ENCODE measurements at places on chromosomes 7 and 10. TPM values are rescaled to one million over a fixed set of nuclear protein-coding genes. Genes with fewer than 3 reads are reported as not detected.
A peak's percentile ranks its signal among the peaks of the same experiment; 100 is the strongest.

DNA sequence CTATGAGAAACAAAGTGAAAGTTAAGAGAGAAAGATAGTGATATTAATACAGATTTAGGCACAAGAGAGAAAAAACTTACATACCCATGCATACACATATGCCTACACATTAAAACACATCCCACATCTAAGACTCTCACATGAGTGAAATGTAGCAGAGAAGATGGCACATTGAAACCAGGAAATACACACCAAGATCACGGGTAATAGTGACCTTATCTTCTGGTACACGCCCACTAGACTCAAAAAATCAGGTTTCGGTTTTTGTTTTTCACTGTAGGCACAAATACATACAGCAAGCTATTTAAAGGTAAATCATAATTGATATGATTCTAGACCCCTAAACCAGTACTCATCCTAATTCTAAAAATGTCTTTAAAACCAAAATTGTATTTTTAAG, 225.2 kb upstream of the TAC1 start:
- no peak for DNase-seq

DNA sequence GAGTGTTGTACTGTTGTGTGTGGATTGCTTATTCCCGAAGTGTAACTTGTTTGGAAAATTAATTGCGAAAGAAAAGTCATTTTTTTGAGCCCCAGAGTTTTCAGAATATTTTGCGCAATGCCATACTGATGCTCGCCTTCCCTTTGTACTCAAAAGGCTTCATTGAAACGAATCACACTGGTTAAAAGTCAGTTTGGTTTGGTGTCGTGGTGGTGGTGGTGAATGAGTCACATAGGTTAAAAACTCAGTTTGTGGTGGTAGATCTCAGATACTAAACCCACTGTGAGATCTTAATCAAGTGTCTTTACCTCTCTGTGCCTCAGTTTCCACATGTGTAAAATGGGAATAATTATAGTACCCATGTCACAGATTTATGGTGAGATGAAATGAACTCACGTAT, 61.1 kb upstream of the IL6 start:
- DNase-seq = peak; percentile 49

GRCh38 chr10:129272176-129272575, 194.9 kb upstream of the MGMT start:
- DNase-seq = no peak

- DNase-seq = no peak
Observed at GRCh38 chr10:16717622-16718395, 99.4 kb downstream of the RSU1 start.

DNA sequence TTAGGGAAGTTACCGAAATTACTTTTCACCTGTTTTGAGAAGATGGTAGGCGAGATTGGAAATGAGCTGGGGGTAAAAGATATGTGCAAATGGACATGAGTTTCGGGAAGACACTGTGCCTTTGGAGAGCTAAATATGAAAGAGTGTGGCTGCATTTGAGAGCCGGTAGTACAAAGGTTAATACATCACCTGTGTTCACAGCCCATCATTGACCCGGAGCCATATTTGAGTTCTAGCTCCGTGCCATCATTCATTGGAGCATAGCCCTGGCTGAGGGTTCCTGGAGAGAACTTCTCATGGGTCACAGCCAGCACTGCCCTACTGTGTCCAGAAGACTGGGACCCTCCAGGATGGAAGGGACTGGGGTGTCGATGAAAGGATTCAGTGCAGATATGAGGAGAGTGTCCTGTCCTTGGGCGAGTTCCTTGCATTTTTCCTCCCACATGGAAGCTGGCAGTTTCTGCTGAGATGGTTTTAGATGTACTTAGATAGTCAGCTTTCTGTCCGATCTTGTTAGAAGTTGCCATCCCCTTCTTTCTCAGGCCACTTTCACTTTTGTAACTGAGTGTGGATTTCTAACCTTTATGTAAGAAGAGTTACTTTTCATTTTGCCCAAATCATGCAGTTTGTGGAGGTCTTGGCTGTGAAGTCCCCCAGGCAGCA, 138.8 kb downstream of the JCAD start:
- DNase-seq = no peak

GRCh38 chr7:28840592-28840995, 117.5 kb downstream of the TRIL start:
- DNase-seq = peak; percentile 18

- DNase-seq = peak; percentile 56
Observed at GRCh38 chr7:43193893-43194292, 81.4 kb downstream of the HECW1 start.

- DNase-seq = peak; percentile 23
Observed at GRCh38 chr7:5693529-5693928, 87.9 kb downstream of the RNF216 start.

- peak; percentile 45 for DNase-seq
Observed at GRCh38 chr7:128035712-128036111, 4.5 kb upstream of the LRRC4 start.

DNA sequence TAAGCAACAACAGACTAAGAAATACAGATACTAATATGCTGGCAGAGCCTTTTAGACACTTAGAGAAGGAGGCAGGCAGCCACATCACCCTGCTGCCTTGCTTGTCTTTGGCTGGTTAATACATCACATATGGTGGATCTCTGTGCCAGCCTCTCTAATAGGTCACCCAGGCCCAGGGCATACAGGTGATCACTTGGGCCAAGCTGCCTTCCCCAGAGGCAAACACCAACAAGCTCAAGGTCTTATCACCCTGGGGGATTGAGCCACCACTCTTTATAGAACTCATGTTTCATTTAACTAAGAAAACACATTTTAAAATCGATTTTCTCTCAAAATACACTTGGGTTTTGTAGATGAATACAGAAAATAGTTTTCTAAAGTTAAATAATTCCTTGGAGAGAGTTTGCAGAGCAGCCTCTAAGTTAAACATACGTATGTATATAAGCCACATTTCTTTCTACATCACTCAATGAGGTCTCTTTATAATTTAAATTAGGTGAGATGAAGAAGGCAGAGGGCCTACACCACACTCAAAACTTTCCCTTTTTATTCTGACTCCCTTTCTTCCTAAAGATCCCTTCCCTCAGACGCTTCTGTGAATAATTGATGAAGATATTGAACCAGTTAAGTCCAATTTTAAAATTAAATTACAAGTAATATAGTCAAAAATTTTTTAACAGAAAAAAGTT, 556.8 kb upstream of the GHITM start:
- no peak for DNase-seq

DNA sequence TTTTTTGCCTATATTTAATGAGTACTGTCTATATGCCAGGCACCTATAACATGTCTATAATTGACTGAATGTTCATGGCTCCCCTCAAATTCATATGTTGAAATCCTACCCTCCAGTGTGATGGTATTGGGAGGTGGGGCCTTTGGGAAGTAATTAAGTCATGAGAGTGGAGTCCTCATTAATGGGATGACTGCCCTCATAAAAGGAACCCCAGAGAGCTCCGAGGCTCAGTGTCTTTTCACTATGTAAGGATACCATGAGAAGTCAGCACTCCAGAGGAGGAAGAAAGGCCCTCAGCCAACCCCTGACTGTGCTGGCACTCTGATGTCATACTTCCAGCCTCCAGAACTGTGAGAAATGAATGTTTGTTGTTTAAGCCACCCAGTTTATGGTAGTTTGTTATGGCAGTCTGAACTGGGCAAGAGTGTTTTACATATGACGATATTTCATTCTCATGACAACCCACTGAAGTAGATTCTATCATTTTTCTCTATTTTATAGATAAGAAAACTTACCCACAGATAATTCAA, 61.1 kb upstream of the PCGF5 start:
- no peak for DNase-seq

DNA sequence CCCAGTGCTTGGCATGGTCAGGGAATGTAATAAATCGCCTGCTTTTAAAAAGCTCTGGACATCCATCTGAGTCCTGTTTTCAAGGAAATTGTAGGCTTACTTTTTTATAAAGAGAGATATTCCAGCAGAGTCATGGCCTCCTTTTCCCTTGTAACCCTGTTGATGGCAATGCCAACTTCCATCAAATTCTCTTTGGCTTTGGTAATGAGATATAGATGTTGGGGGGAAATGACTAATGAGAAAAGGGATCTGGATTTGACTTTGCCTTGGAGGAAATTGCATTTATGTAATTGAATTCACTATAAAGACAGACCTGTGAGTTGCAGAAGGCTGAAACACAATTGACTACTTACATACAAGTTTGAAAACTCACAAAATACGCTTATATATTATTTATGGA, 347.5 kb downstream of the GPR158 start:
- DNase-seq = no peak

DNA sequence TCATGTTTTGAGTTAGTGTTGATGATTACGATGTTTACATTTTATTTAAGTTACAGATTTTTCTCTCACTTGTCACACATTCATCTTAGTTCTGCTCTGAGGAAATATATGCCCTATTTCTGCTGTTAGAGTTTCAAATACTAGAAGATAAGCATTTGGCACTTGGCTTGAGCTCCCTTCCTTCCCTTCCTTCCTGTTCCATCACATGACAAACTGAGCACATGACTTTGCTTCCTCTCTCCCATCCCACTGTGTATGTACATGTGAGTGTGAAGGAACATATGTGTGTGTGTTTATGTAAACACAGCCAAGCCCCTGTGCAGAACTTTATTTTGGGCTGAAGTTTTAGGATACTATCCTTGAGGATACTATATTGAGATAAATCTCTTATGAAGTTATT, 795.9 kb upstream of the IGFBP3 start:
- DNase-seq = no peak

DNA sequence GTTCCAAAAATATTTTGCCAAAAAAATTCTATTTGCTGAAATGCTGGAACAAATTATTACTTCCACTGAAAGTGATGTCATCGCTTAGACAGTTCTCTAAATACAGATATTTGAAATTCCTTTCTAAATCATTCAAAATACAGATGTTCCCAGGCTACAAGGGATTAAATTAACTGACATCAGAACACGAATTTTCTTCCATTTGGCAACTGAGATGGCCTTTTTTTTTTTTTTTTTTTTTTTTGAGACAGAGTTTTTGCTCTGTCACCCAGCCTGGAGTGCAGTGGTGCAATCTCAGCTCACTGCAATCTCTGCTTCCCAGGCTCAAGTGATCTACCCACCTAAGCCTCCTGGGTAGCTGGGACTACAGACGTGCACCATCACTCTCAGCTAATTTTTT, 57.0 kb downstream of the P4HA1 start:
- peak; percentile 41 for DNase-seq

GRCh38 chr7:134254311-134254710, 62.4 kb downstream of the SLC35B4 start:
- peak; percentile 44 for DNase-seq

GRCh38 chr10:106991091-106991490, 173.4 kb downstream of the SORCS1 start:
- DNase-seq = no peak

DNA sequence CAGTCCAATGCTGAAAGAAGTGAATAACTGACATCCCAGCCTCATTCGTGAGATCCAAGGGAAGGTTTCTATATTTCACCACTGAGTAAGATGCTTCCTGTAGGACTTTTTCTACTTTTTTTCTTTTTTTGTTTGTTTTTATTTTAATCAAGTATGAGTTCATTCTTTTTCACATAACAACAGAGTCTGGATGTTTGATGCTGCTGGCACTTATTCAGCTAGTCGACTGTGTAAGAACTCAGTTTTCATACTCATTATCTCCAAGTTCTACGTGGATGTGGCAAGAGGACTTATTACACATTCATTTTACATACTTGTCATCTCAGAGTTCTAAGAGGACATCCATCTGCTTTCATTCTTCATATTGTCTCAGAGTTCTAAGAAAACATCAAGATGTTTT, 86.9 kb downstream of the CPXM2 start:
- DNase-seq = no peak

C7orf33 gene
- total RNA-seq = not detected

GRK5 gene
- 5.0 TPM for total RNA-seq

PMS2 gene
- total RNA-seq = 16.2 TPM

SPDYE16 gene
- not detected for total RNA-seq

MRC1 gene
- total RNA-seq = not detected

GJD4 gene
- total RNA-seq = 0.33 TPM

NXPH1 gene
- total RNA-seq = not detected

SLC29A4 gene
- 6.7 TPM for total RNA-seq

ZNF853 gene
- total RNA-seq = 1.0 TPM

RAMP3 gene
- total RNA-seq = not detected

PGAM2 gene
- 0.35 TPM for total RNA-seq
